Activated CD4-positive, alpha-beta T cell treated with anti-CD3 and anti-CD28 coated beads for 36 hours (primary cell): ENCODE measurements at places on chromosomes 1 and 21.

GRCh38 chr1:225950905-225951497 lies 10.0 kb upstream of the LEFTY2 start:
- no peak for DNase-seq

- no peak for DNase-seq
Measured at GRCh38 chr1:106995970-106996369, 60.5 kb upstream of the PRMT6 start.

GRCh38 chr1:32335790-32336590 lies at the start of gene MARCKSL1:
Gene MARCKSL1 (minus strand): TSS chr1:32336233. CDS start chr1:32336033, 200 bp downstream.
- DNase-seq = peak; percentile 88

DNA sequence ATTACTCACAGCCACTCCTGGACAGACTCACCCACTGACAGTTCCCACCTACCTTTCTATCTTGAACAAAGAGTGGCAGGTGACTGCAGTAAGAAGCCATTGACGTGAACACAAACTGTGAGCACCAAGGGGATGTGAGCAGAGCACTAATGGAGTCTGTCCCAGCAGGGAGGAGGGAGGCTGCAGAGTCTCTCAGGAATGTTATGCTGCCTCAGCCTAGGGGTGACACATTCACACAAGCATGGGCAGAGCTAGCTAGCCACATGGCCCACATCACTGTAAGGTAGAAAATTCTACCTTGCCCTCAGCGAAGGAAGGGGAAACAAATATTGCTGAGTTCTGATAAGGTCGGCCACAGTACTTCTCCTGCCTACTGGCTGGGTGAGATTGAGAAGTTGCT lies 56.8 kb upstream of the PTGFRN start:
- no peak for DNase-seq

DNA sequence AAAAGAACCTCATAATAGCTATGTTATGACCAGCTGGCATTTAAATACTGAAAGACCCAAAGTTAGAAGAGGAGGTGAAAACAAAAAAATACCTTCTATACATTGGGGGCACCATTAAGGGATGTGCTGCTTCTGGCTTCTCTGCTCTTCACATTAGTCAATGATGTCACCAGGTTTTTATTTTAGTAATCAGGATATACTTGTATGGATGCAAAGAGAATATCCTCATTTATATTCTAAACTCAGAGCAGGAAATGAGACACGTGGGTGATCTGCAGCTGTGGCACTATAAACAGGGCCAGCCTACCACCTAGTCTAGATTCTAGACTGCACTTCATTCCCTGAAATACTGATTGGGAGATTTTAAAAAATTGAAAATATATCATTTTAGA lies 51.2 kb downstream of the WLS start:
- no peak for DNase-seq

- no peak for DNase-seq
Measured at GRCh38 chr1:203818399-203818798, 23.0 kb downstream of the ZBED6 start.

DNA sequence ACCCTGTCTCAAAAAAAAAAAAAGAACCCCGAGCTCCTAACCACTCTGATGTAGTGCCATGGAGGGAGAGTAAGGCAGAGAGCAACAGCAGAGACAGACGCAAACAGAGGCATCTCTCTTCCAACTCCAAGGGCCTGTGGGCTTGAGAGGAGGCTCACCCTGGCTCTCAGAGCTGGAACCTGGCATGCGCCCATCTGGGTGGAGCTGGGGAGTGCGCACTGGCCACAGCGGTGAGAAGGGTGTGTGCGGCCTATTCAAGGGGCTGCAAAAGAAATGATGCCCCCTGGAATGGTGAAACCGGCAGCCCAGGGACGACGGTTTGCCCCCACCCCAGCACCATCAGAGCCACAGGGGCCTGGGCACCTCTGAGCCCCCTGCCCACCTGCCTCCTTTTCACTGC lies 17.6 kb downstream of the COL8A2 start:
- DNase-seq = no peak

DNA sequence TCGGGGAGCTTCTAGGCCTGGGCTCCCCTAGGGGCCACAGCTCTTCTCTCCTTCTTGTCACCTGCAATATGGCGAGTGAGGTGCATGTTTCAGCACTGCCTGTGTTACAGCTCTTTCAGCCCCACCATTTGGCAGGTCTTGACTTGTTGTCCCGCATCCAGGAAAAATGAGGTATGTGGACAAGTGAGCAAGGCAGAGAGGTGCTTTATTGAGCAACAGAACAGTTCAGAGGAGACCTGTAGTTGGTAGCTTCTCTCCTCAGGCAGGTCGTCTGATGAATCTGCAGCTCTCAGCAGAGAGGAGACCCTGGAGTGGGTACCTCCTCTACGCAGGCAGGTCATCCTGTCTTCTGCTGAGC lies 208.2 kb upstream of the USP25 start:
- no peak for DNase-seq

DNA sequence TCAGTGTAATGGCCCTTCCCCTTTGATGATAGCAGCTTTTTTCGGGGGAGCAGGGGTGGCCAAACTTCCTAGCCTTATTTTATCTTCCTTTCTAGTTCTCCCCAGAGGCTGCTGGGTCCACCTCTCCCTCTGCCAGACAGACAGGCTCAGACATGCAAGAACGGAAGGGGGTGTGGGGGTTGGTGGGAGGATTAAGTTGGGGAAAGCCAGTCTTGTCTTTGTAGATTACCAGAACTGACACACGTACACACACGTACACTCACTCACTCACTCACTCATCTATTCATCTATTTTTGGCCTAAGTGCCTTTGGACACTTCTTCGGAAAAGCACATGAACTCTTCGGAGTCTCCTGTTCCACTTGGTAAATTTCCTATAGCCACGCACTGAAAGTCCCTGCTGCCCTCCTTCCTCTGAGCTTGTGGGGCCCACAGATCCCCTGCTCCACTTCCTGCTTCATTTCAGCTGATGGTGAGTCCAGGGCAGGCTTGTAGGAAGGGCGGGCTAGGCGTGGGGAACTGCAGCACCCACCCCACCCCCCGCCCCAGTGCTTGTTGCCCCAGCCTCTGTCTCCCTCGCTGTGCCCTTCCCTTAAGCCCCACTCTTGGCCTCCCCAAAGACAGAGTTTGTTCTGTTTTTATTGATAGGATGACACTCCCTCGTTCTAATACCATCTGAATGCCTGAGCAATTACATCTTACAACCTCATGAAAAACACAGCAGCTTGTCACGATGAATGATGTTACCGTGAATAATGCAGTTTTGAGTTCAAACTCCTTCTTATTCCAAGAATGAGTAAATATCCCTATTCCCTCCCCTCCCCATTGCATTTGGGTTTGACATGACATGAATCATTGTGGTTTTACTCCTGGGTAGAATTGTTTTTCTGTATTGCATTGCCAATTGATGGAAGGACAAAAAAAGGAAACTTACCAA lies 60.7 kb upstream of the ATP5PO start:
- DNase-seq = peak; percentile 80

GRCh38 chr1:24020025-24020424 lies 39.9 kb upstream of the SRSF10 start:
- no peak for DNase-seq

- no peak for DNase-seq
Measured at GRCh38 chr1:102163799-102164198, 167.1 kb upstream of the OLFM3 start.

DNA sequence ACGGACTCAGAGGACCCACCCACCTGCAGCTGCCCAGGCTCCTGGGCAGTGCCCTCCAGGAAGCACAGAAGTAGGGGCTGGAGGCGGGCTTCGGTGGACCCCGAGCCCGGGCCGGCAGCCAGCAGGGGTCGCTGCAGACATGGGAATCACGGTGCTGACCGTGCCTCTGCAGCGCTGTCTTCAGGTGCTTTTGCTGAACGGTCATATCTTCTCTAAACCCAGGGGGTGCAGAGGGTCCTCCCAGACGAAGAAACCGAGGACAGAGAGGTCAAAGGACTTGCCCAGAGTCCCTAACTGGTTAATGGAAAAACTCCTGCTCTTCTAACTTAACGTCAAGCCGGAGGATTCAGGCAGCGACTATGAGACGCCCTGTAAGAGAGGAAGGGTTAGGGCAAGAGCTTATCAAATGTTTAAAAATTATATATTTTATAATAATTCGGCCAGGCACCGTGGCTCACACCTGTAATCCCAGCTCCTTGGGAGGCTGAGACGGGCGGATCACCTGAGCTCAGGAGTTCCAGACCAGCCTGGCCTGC lies 21.5 kb upstream of the LEFTY2 start:
- DNase-seq = peak; percentile 84

DNA sequence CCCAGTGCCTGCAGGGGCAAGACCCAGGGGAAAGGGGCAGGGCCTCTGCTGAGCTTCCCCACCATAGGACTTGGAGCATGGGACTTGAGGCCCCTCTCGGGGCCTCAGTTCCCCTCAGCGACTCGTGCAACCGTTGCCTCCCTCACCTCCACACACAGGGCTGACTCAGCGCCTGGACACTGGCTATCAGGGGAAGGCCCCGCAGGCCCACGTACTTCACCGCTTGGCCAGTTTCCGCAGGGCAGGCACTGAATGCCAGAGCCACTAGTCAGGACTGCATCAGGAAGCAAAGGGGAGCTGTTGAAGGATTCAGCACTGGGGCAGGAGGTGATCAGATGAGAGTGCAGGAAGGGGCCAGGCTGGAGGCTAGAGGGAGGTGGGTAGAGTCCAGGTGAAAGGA lies 15.5 kb upstream of the FAM131C start:
- DNase-seq = no peak

DNA sequence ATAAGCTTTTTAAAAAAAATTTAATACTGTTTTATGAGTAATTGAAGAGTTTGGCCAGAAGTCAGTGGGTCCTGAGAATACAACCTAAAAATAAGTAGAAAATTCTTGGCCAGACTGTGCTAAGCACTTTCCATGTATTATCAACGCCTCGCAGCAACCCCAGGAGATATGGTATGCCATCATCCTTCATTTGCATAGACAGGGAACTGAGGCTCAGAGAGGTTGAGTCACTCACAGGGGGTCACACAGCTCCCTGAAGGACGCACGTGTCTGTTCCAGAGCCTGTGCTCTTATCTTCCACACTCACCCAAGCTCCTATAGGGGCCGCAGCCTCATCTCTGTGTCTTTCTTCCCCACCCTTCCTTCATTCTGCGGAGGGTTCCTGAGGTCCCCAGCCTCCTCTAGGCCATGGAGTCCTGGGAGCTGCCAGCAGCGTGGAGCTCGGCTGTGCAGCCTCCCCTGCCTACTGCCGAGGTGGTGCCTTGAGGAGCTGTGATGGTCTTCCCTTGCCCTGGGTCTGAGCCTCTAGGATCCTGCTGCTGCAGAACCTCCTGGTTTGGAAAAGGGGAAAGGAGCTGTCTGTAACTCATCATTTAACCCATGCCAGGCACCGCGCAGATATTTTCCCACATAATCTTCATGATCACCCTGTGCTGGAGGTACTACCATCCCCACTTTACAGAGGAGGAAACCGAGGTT lies 30.3 kb upstream of the ECE1 start:
- no peak for DNase-seq

GRCh38 chr21:32812035-32812434 lies 40.5 kb upstream of the PAXBP1 start:
- DNase-seq = no peak

DNA sequence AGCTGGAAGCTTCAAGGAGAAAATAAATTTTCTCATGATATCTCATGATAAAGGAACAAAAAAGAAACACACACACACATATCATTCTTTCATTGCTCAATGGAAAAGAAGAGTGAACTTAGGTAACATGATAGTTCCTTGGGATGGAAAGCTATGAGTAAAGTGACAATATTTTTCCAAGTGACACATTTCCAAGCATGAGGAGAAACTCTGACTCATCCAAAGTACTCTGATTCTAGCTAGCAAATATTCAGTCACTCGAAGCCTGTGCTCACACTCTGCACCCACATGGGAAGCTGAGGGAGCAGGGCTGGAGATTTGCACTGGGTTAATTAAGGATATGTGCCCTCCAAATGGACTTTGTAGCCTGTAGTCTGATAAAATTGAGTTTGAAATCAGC lies 222.4 kb downstream of the LRRC40 start:
- no peak for DNase-seq

GRCh38 chr1:235056937-235057336 lies 71.7 kb downstream of the TOMM20 start:
- peak; percentile 50 for DNase-seq

DNA sequence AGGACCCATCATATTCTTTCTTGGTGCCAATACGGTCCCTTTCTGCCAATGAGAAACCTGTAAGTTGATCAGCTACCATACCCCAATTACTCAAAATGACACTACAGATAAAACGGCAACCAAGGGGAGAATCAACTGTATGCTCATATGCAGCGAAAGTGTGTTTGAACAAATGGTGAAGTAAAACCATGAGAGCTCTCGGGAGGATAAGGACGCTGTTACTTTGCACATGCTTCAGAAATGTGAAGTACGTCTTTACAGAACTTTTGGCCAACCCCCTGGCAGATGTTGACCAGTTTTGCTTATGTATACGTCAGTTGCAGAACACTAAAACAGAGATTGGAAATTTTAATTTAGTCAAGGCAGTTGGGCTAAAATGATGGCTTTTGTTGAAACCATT lies 79.6 kb downstream of the PROX1 start:
- no peak for DNase-seq

- DNase-seq = no peak
Measured at GRCh38 chr1:224067207-224067606, 46.7 kb upstream of the FBXO28 start.

- peak; percentile 60 for DNase-seq
Measured at GRCh38 chr1:6601923-6602668, 573 bp downstream of the KLHL21 start.

GRCh38 chr21:25186273-25186672 lies 421.0 kb downstream of the MRPL39 start:
- DNase-seq = no peak

GRCh38 chr1:17181781-17182464 lies 23.0 kb upstream of the PADI1 start:
- DNase-seq = no peak

GRCh38 chr1:180167021-180167701 lies 12.5 kb downstream of the QSOX1 start:
- DNase-seq = no peak

- no peak for DNase-seq
Measured at GRCh38 chr1:7363450-7363849, 407.6 kb upstream of the VAMP3 start.

- no peak for DNase-seq
Measured at GRCh38 chr1:176701151-176701866, 238.3 kb downstream of the PAPPA2 start.

- no peak for DNase-seq
Measured at GRCh38 chr1:104132382-104132973, 382.8 kb downstream of the AMY1C start.

- DNase-seq = no peak
Measured at GRCh38 chr1:73903092-73903491, 294.9 kb downstream of the LRRIQ3 start.

DNA sequence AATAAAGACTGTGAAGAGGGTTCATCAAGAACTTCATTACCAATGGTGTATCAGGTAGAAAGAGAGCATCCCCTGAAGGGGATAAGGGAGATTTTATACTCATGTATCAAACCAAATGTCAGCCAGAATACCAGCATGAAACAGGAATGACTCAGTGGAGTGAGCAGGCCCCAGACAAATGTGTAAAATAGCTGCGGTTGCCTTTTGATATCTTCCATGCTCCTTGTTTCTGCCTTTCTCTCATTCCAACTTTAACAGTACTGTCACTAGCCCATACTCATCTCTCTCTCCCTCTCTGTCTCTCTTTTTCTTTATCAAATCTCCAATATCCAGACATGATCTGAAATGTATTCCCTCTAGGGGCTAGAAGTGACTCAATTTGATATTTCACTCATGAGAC lies 47.8 kb downstream of the GPR88 start:
- DNase-seq = no peak

GRCh38 chr1:17791480-17791879 lies 36.3 kb downstream of the ACTL8 start:
- DNase-seq = no peak
